ENCODE measurements at places on chromosomes 7 and 10.

DNA sequence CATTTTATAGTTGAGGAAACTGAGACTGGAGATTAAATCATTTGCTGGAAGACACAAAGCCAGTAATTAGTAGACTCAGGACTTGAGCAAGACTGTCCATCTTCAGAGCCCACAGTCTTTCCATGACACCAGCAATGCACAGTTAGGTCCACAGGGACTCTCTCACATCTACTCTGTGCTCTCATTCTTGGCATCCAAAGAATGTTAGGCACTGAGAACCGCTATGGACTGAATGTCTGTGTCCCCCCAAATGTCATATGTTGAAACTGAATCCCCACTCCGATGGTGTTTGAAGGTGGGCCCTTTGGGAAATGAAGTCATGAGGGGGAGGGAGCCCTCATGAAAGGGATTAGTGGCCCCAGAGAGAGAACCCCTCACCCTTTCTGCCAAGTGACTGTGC is 100.6 kb downstream of the LANCL2 start:
- no peak for DNase-seq

DNA sequence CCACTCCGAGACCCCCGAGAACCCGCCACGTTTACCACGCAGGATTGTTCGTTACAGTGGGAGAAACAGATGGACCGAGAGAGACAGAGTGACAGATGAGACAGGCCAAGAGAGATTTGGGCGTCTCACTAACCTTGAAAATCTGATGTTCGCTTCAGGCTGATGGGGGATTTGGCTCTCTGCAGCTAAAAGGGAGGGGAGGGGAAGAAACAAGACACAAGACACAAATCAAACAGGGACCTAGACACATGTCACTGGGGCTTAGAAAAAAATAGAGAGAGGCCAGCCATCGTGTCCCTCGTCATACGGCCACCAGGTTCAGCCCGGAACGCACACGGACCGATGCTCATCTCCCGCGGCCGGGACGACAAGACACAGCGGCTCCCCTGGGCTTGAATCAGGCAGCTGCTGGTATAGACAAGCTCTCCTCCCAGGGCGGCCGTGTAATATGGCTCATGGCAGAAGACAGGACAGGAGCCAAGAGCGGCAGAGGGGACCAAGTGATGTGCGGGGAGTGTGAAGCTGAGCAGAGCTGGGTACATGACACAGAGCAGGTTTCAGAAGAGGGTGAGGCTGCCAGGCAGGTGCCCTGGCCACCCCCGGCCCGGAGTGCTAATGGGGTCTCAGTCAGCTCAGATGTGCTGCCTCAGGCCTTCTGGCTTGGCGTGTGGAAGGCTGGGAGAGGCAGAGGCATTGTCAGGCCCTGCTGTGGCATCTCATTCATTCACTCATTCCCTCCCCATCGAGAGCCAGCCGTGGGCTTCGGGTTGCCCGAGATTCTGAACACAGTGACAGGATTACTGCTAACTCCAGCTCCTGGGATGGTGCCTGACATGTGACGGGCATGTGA is 88.5 kb upstream of the GNA12 start:
- no peak for DNase-seq

DNA sequence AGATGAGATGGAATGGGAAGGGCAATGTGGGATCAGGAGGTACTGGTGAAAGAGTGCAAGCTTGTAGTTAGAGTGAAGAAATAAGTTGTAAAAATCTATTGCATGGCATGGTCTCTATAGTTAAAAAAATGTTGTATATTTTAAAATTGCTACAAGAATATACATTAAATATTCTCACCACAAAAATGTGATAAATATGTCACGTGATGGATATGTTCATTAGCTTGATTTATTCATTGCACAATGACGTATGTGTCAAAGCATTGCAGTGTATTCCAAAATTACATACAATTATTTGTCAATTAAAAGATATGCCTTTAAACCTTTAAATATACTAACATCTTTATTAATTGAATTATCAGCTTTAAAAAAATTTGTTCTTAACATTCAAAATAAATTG is 1607.1 kb downstream of the REEP3 start:
- no peak for DNase-seq

GRCh38 chr7:2040893-2041270 is 191.9 kb downstream of the MAD1L1 start:
- DNase-seq = no peak

GRCh38 chr7:57653262-57653830 is 203.4 kb downstream of the ZNF716 start:
- no peak for DNase-seq

Data from RPMI7951 (cell line).